ENCODE measurements at places on chromosomes 3 and 15.

- DNase-seq: no peak
Observed at GRCh38 chr3:117063930-117064329, 354.4 kb downstream of the TUSC7 start.

DNA sequence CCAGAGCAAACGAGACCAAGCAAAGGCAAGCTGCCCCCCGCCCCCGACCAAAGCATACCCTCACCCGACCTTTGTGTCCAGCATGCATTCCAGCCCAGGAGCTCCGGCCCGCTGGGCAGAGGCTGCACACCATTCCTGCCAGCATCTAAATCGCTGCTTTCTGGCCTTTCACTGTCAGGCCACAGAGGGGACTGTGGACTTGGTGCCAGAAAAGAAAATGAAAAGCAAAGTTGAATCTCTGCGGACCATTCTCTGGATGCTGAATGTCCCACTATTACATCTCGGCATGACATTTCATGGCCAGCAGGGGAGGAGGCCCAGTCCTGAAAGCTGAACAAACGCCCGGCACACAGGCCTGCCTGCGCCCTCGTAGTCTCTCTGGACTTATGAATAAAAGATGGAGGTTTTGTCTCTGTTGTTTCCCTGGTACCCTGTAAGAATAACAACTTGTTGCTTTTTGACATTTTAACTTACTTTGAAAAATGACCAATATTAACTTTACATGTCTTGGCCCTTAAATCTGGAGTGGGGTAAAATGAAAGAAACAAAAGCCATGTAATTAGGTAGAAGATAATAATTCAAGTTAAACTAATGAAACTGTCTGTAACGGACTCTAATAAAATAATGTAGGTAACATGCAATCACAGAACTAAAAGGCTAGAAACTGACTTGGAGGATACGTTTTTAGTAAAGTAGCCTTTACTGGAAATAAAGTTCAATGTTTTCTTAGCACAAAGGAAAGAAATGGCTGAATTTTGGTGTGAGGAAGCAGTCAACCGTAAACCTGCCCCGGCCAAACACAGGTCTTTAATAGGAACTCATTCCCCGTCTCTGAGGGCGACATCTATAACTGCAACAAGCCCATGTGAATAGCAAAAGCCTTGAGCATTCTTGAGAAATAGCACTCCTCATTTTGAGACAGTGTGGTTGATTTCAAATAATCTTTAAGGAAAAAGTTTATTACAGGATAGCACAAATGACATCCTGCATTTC, 12.7 kb downstream of the IL17RD start:
- DNase-seq: no peak

DNA sequence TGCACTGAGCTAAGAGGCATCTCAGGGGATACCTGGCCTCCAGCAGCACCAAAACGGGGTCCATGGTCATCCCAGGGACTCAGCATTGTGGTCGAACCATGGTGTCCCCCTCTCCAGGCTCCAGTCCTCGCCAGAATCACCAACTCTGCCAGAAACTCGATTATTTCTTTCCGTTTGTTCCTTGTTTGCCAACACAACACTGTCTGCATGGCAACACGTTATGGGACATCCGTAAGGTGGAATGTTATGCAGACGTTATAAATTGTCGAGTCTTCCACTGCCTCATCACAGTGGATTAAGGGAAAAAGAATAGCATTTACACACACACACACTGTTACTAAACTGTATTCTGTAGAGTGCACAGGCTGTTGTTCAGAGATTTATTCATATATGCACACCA, 52.5 kb upstream of the RPL32 start:
- DNase-seq: no peak

DNA sequence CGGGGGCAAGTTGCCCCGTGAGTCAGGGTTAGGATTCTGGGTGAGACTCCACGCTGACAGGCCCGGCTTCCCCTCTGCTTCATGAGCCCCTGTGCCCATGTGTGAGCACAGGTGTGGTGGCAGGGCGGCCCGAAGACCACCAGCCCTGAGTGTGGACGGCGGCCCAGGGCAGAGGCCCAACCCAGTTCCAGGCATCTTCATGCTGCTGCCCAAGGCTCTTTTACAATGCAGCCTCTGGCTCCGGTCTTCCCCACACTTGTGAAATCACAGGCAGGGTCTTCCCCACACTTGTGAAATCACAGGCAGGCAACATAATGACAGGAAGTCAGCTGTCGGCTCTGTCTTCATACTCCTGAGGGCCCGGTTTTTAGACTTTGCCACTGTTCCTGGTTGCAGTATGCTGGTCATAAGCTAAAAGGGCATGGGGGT, 78.8 kb downstream of the AAGAB start:
- no peak for DNase-seq

DNA sequence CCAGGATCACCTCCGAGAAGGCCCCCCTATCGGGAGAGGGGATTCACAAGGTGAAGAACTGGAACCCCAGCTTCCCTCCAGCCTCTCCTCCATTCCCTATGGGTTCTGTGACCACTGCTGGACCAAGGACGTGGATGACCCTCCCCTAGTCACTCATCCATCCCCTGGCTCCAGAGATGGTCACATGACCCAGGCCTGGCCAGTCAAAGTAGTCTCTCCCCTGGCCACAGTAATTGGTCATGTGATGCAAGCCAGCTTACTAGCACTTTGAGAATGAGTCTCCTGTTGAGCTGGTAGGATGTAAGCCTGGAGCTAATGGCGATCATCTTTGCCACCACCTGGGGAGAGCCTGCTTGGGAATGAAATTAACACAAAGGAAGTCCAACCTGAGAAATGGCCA, 3.9 kb downstream of the CAMK1 start:
- no peak for DNase-seq

DNA sequence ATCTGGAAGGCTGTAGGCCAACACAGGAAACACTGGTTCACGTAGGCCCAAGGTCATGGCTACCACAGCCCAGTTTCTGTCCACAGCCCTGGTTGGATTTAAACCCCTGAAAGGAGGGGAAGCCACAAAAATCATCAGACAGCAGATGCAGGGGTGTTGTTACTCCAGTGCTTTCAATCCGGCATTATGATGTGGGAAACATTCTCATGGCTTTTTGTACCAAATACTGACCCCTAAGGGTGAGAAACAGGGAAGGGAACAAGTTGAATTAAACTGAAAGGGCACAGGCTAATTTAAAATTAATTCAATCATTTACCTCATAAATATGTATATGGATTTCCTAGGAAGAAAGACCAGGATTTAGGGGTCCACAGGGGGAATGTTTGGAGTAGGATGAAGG, 375.6 kb downstream of the CTNNB1 start:
- no peak for DNase-seq

DNA sequence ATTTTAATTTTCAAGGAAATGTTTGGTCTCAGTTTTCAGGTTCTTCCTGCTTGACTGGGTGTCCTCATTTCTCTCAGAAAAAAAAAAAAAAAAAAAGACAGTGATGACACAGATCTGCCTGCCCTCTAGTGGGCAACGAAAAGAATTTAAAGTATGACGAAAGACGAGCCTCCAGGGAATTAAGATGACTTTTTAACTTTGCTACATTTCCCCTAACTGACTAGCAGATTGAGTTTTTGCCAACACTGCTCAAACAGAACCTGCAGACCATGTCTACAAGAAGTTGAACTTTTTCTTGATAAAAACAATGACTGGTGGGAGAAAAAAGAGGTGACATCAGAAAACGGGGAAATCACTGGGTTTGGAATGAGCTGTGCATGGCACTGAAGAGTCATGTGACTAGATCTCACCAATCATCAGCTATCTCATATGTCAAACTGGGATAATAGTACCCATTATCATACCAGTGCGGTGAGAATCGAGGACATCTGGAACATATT, 40.8 kb downstream of the EOMES start:
- DNase-seq: peak; percentile 6

DNA sequence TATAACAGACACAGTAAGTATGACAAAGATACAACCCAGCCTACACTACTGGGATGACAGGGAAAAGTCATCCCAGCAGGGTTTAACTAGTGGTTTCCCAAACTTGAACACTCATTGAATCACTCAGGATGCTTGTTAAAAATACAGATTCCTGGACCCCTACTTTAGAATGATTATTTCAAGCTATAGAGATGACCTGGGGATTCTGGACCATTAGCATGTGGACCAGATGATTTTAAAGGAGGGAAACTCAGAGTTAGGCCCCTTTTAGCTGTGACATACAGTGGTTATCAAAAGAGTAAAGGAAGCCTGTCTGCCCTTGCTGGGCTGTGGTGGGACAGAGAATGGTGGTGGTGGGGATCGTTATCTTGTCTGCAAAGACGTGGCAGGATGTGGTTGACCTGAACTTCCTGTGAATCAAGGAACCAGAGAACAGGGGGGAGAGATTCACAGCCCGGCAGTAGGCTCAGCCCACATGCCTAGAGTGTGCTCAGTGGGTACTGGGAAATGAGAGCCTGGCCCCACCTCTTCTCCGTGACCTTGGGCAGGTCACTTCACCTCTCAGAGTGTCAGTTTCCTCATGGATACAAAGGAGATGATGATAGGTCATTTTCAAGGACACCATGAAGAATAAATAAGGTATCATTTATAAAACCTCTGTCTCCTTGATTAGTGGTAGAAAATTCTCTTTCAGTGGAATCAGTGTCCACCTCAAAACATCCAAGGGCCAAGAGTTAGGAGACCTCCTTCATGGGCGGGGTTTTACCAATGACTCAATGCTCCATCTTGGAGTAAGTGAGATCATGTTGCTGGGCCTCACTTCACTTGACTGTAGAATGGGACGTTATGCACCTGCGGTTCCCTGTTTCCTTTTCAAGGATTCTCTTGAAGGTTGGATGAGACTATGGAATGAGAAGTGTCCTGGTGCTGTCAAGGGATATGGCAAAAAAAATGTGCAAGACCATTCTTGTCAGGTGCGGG, 306.5 kb downstream of the RPLP1 start:
- peak; percentile 33 for DNase-seq

DNA sequence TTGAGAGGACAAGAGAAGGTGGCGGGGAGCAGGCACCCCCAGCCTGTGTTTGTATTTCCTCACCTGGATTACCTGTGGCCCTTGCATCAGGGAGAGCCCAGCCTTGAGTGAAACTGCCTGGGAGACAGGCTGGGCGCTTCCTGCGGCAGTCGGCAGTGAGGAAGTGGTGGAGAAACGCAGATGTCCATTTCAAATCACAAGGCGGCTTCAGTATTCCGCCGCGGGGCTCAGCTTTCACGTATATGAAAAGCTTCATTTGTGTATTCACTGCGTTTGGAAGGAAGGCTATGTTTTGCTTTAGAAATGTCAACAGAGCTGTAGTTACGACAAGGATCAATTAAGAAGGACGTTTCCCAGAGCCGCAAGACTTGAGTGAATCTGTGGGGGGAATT, 167.4 kb upstream of the CTDSPL start:
- no peak for DNase-seq

DNA sequence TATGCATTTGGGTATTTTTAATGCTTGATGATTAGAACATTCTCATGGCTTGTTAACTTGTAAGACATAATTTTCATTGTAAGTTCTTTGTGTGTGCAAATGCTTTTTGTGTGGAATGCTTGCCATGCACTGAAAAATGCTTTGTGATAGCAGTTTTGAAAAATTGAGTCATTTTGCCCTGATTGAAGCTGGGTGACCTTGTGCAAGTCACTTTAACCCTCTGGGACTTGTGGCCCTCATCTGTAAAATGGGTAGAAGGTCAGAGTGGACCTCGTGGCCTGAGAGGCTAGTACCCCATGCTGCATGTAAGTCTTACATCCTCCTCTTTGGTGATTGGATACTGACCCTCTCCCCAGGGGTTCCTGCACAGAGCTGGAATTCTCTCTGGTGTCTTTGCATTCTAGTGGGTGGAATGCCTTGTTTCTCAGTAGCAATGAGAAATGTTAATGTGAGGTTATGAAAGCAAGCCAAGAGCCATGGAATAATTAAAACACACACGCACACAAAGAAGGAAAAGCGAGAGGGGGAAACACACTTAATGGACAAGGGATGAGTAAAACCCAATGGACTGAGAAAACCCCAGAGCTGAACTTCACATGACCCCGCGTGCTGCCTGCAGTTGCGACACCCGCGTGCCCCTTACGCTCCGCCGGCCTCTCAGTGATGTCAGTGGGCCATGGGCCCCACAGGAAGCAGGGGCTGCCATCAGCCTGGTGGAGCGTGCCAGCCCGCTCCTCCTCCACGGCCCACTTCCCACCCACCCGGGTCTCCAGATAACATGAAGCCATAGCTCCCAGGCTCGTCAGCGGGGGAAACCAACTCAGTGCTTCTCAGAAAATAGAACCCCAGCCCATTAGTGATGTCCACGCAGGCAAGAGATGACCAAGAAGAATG, 44.0 kb downstream of the SMAD3 start:
- DNase-seq: no peak

DNA sequence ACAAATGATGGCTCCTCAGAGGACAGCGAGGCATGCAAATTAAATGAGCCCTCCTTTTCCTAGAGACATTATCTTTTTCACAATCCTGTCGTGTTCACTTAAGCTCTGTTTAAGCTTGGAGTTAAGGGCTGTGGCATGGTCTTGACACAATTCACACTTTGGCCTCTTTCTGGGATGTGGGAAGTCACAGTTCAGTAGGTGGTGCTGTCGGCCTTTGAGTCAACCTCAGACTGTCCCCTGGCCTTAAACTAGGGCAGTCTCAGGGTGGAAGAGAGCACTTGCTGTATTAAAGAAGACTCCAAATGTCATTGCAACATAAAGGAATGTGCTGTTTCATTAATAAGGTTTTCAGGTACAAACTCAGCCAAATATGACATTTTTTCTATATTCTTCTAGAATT, 351.0 kb downstream of the MCTP2 start:
- no peak for DNase-seq

GRCh38 chr3:24129549-24129948, 184.5 kb downstream of the NR1D2 start:
- DNase-seq: no peak

DNA sequence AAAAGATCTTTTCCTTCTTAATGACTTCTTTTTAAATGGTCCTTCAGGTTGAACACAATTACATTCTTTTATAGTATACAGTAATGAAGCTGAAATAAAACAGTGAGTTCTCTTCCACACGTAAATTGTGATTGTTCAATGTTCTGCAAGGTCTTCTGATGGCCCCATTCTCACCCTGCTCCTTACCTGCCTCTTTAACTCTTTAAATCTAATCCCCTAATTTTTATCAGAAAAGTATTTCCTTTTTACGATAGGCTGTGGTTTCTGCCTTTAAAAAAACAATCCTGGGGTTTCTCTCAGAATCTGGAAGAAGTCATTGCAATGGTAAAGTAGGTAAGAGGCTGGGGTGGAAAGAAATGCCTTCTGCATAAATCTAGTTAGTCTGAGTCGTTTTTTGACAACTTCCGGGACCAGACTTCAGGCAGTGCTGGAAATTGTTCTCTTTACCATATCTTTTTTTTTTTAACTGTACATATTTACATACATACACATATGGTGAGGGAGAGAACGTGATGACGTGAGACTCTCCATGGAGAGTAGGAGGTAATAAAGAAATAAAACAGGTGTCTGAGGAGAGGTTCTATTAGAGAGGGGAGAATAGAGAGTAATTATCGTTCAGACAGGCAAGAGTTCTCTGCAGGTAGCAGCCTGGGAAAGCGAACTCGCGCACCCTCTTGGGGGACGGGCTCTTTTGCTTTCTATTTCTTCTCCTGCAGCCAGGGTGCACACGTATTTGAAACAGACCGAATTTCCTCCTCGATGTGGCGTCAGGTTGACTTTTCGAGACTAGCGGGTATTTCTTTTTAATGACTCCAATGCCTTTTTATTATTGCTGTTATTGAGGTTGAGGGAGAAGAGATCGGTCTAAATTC, at the start of gene SIDT1:
SIDT1 (plus strand) TSS at position 730 of the 872 bp plus-strand sequence. CDS start 467 bp downstream, outside the sequence.
- DNase-seq: peak; percentile 12
